ENCODE measurements at places on chromosomes 16 and 17.
A peak's percentile ranks its signal among the peaks of the same experiment; 100 is the strongest.

- DNase-seq, result no peak
Measured at GRCh38 chr16:23072084-23072599, 77.1 kb downstream of the USP31 start.

- DNase-seq, result no peak
Measured at GRCh38 chr16:50449800-50450199, 81.0 kb upstream of the BRD7 start.

DNA sequence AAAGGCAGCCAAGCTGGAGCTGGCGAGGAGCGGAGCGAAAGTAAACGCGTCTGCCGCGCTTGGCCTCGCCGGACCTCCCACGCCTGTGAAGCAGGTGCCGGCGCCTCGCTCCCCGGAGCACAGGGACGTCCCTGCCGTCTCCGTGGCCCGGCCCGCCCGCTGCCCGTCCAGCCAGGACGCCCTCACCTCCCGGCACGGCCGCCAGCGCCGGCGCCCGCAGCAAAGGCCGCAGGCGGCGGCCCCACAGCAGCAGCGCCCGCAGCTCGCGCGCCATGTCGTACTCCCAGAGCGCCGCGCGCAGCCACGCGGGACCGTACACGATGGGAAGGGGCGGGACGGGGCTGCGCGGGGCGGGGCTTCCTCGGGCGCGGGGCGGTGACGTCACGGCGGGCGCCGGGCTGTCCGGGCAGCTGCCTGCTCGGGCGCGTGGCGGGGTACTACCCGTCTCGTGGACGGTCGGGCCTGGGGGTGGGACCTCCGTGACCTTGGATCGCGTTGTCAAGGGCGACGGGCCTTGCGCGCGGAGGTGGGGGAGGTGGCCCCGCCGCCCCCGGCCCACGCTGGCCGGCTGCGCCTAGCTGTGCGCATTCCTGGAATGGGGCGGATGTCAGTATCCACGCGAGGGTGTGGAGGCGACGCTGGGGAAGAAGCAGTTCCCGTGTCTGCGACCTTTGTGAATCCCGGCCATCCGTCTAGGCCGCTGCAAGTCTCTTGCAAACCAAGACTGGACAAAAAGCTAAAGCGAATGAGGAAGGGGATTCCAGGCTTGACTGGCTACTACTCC lies at the start of gene TRAP1:
Gene TRAP1, minus strand, starts transcription at position 290 of the 784 bp plus-strand sequence. Its CDS starts 16 bp downstream, at position 274.
- DNase-seq, result peak; percentile 96

DNA sequence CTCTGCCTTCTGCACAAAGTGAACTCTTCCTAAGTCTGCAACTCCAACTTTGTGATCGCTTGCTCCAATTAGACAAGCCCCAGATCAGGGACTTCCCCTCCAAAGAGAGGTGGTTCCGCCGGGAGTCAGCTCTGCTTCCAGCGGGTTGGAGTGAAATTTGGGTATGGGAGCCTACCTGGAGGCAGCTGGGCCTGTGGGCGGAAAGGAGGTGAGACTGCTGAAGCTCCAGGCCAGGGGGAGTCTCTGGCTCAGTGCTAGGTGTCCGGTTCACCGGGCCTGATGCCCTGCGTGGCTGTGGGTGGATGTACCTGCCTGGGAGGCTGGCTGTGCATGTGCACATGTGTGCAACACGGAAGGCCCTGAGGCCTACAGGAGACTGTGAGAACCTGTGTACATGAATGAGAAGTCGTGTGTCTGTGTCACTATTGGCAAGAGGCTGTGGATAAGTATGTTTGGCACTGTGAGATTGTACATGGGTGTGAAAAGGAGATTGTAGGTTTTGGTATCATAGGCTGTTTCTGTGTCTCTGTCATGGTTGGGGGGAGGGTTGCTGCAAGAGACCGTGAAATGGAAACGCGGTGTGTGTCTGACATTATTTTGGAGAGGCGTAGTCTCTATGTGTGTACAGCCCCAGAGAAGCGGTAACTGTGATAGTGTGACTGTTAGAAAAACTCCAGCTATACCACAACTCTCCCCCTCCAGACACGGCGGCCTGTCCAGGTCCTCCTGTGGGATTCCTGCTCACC lies 4.2 kb downstream of the LHX1 start:
- peak; percentile 35 for DNase-seq

DNA sequence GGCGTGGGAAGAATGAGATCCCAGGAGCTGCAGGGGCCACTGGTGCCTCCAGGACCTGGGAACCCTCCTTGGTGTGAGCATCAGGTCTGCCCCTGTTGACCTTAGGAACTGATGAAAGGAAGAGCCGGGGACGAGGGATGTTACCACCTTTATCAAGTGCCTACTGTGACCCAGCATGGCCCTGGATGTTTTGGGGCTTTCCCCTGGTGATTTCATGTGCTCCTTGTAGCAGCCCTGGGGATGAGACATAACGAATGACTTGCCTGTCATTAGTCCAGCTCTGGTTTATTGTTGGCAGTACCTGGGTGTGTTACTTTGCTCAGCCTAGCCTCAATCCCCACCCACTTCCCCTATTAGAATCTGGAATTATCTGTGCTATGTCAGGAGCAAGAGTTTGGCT lies 39.9 kb downstream of the WSCD1 start:
- no peak for DNase-seq

DNA sequence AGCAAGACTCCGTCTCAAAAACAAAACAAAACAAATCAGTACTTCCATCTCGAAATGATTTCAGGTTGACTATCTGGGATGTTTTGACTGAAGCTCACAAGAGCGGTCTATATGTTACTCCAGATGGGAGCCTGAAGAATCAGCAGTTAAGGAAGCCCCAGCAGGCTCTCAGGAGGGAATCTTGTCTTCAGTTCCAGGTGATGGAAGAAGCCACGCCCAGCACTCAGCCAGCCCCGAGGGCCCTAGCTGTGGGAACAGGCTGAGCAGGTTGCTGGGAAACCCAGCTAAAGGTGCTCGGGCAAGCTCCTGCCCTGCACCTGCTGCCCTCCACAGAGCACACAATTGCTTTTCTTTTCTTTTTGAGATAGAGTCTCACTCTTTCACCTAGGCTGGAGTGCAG lies 32.4 kb downstream of the WIPI1 start:
- no peak for DNase-seq

DNA sequence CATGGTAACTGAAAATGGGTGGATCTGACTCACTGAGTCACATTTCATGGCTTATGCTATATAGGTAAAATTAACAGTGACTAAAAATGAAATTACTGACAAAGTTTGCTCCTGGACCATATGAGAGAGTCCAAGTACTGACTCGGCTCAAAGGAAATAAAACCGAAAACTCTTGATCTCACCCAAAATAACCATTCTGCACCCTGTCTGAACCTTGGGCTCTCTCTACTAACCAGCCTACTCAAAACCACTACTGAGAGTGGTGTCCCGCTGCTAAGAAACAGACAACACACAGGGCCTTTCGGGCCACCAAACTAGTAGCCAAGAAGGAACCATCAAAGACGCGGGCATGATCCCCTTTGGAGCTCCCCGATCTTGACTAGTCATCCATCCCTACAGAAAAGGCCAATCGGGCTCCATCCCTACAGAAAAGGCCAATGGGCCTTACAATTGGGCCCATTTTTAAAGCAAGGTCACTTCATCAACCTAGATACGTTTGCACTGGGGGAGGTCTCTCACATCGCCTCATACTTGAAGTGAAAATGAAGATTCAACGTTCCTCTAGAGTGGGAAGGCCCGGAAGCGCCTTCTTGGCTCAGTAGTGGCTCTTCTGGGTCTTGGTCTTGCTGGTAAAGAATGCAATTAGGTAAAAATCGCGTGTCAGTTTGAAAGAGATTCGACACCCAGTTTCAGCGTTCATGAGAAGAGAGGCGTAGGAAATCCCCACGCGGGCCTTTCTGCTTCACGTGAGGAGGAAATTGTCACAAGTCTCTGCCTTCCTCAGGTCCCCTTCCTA lies 720 bp upstream of the ZPBP2 start:
- peak; percentile 79 for DNase-seq

DNA sequence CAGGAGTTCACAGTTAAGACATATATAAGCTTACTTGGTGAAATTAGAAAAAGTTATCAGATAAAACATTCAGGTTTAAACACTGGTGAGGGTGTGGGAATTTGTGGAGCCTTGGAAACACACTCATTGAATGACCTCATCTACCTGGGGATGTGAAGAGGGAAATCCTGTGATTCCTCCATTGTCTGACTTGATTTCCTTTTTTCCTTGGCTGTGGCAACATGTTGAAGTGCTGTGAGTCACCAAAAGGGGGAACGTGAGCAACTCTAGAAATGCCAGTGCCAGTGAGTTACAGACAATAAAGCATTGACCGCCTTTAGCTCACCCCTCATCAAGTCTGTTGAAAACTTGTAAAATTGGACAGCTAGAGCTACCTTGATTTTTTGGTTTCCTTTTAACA lies 1.8 kb downstream of the HMOX2 start:
- no peak for DNase-seq

DNA sequence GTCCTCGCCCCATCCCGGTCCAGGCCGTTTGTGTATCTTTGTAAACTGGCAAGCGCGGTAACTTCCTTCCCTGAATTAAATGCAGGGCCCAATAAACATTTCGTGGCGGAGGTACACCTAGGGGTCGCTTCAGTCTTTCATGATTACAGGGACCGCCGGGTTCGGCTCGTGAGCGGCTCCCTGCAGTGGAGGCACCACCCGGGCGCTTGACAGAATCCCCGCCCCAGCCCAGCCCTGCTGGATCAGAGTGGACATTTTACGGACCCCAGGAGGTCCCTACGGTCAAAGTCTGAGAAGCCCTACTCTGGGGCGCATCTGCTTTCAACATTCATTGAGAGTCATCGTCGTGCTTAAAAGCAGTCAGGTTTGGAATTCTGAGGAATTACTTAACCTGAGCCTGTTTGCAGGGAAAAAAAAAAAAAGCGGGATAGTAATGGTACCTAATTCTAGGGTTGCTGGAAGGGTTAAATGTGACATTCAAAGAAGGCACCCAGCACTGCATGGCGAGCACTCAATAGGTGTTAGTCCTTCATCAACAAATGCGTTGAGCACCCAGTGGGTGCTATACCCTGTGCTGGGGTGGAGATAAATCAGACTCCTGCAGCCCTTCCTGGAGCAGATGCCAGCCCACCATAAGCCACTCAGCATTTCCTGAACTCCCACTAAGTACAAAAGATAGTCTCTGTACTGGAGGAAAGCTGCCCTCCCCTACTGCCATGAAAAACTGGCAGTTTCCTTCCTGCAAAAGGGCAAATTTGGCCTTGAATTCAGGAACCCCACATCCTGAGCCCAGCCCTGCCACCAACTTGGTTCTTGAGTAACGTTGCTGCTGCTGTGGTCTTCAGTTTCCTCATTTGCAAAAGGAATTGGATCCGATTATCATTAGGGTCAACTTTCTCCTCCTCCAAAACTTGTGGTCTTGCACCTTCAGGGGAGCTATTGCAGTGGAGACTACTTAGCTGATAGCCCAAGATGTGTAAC lies 658 bp upstream of the DUSP3 start:
- DNase-seq, result no peak

DNA sequence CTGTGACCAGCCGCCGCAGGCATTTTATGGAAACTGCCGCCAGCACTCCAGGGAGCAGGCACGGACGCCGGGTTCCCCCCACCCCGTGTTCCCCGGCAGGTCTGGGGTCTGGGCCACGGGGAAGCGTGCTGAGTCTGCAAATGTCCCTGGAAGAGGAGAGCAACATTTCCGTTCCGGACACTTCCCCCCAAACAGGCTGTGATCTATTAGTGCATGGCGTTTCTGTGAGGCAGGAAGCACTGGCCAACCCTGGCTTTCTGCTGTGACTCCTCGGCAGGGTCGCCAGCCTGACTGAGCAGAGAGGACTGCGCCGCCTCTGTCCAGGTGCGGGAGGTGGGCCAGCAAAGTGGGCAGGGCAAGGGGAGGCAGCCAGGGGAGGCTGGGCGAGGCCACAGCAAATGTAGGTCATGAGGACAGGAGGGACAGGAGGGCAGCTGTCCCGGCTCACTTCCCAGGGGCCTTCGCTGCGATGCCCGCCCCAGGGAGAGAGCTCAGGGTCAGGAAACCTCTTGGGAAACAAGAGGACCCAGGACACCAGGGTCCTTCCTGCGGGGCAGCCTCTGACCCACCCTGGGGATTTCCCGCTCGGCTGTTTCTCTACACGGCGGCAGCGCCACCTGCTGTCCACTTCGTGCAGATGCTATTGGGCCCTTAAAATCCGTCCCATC lies 9.5 kb downstream of the FOXF1 start:
- DNase-seq, result no peak

GRCh38 chr17:43637563-43638323 lies 24.0 kb downstream of the MEOX1 start:
- no peak for DNase-seq

- no peak for DNase-seq
Measured at GRCh38 chr17:64611369-64611768, 50.7 kb downstream of the SMURF2 start.
